GM04504 (cell line): ENCODE measurements at places on chromosomes 16 and 17.

- DNase-seq: no peak
Observed at GRCh38 chr17:68210570-68211315, 37.1 kb upstream of the AMZ2 start.

GRCh38 chr17:54882371-54882770 lies 18.3 kb upstream of the TOM1L1 start:
- DNase-seq: no peak

DNA sequence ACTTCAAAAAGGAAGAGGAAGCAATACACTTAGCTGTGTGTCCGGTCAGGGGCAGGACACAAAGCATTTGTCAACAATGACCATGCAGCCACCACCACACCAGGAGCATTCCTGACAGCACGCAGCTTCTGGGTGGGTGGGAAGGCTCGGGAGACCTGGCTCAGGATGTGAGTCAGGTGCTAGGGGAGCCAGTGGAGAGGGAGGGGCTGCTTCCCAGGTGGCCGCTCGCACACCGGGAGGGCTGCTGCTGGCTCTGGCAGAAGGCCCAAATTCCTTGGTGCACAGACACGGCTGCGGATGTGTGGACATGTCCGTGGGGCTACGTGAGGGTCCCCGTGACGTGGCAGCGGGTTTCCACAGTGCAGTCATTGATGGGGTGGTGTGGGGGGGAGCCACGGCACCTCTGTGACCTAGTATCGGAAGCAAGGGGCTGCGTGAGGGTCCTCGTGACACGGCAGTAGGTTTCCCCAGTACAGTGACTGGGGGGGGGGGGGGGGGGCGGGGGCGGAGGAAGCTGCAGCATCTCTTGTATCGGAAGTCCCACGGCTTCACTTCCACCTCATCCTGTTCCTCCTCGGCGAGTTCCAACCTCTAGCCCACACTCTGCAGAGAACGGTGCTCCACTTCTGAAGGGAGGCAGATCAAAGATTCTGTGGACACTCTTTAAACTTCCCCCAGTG lies 112.8 kb downstream of the ZNF778 start:
- no peak for DNase-seq

DNA sequence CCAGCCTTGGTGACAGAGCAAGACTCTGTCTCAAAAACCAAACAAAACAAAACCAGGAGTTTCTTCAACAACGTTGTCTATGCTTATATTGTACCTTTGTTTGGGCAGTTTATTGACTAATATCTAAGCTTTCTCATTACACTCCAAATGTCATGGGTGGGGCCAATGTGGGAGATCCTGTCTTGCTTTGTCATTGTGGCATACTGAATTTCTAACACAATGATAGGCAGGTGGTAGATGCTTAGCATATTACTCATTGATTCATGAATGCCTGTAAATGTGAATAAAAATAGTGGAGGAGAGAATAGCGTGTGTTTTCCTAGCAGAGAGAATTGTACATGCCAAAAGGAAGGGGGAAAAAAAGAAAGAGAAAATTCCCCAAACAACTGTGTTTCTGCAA lies 802.5 kb upstream of the EEF2KMT start:
- DNase-seq: no peak

DNA sequence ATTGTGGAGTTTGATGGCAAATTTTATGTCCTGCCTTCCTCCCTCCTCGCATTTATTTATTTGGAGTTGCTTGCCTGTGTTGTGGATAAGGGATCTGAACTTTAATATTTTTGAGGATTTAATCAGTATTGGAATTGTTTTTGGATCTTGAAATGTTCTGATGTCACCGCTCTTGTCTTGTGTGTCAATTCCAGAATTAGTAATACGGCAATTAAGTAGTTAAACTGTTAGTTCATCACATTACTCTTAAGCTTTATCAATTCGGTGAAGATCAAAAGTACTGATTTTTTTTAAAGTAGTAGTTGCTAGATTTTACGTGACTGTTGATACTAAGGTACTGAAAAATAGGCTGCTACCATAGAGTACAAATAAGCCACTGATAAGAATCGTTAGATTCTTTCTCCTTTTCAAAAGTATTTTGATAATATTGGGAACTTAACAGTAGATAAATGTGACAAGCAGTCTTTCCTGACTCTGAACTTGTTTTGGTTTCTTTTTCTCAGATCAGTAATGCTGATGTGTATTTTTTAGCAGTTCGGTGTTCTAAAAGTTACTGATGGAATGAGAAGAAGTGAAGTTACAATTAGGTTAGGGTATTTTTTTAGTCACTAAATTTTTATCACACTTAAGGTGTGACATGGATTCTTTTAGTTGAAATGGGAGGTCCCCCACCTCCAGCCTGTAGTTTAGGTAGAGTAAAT lies 2.0 kb downstream of the RBBP6 start:
- DNase-seq: no peak

- DNase-seq: no peak
Observed at GRCh38 chr16:30892670-30893416, 1.0 kb downstream of the BCL7C start.

GRCh38 chr17:55536205-55536604 lies 25.0 kb upstream of the SMIM36 start:
- no peak for DNase-seq

DNA sequence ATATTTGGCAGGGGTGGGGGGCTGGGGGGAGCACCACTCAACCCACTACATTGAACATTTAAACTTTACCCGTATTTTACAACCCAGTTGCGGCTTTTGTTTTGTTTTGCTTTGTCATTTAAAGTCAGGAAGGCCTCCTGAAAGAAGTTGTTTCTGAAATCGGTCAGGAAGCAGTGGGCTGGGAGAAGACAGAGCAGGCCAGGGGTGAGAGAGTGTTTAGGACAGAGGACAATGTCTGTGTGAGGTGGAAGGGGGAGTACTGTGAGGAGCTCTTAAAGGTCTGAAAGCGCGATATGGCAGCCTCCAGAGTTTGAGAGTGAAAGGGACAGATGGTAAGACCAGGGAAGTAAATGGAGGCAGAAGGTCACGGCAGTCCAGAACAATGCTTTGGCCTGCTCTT lies 6.1 kb upstream of the WFIKKN2 start:
- no peak for DNase-seq

- no peak for DNase-seq
Observed at GRCh38 chr17:48023400-48024148, 14.0 kb downstream of the COPZ2 start.

- DNase-seq: no peak
Observed at GRCh38 chr17:79188048-79188447, 113.4 kb downstream of the ENGASE start.

- DNase-seq: no peak
Observed at GRCh38 chr16:78118469-78119025, 19.1 kb downstream of the WWOX start.

DNA sequence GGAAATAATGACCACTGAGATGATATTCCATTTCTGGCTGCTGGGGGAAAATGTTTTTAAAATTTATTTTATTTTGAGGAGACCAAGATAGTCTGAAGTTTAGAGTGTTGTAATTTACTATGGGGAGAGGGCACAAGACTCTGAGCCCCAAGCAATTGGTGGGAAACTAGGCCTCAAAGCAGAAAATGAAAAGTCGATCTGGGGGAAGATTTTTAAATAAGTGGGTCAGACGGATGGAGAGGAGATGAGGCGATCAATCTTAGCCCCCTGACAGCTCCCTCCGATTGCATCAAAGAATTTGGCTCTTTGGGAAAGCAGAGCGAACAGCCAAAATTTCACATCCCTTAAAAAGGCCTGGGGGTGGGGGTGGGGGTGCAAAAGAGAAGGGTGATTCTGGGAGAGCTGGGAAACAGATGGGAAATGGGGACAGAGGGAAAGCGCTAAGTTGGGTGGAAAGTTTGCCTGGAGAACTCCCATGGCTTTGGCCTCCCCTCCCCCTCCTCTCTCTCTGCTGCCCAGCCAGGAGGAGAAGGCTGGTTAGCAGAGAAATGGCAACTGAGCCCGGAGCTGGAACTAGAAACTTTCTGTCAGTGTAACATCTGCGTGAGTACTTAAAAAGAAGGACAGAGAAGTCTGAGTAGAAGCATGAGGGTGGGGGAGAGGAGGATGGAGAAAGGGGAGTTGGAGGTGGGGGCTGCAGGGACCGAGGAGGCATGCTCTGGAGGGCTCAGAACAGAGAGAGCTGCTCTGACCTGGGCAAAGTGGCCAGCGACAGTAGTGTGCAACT lies 1.4 kb upstream of the HOXB2 start:
- no peak for DNase-seq

GRCh38 chr16:3327514-3327913 lies 22.2 kb downstream of the ZNF75A start:
- DNase-seq: no peak

DNA sequence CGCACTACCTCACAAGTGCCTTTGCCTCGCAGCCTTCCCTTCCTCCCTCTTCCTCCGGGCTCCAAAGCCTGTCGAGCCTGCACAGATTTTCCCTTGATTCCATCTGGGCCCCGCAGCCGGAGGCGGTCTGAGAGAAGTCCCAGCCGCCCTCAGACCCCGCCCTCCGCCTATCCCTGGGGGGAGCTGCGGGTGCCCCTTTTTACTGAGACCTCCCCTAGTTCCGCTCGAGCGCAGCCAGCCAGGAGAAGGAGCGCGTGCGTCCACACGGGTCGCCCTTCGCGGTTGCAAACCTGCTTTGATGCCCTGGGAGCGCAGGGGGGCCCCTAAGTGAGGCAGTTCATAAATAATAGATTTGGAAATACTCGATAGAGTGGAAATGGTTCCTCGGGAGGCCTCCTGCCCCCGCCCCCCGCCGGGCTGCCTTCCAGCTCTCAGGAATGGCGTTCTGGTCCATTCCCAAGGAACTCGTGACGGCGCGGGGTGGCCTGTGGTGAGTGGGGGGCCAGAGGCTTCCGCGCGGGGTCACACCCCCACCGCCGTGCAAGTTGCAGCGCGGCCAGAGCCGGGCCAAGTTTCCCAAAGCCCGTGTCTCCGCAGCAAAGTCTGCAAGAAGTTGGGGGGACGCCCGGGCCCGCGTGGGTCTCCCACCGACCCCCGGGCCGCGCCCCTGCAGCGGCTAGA lies 610 bp downstream of the C16orf74 start:
- no peak for DNase-seq

GRCh38 chr17:17778308-17779014 lies 58.3 kb downstream of the SREBF1 start:
- no peak for DNase-seq

GRCh38 chr17:1940810-1941185 lies 84.3 kb downstream of the RTN4RL1 start:
- DNase-seq: no peak

DNA sequence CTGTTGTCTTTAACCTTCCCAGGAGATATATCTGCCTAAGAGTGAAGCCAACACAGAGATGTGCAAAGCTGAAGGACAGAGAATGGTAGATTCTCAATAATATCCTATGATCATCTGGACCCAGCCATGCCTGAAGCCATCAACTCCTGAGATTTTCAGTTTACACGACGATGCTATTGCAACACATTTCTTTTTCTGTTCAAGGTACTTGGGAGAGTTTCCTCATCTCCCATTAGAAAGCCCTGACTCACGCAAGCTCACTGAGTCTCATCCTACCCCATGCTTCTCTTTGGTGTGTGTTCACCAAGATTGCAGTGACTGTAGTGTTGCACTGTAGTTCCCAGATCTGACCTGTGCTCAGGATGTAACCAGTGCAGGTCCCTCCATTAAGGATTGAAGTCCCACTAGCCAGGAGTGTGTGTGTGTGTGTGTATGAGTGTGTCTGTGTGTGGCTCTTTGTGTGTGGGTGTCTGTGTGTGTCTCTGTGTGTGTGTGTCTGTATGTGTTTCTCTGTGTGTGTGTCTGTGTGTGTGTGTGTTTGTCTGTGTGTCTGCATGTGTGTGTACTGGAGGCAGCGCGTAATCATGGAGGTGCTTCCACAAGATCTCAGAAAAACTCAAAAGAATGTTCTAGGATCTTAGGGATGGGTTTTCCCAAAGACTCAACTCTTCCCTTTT lies 15.5 kb downstream of the CES1 start:
- DNase-seq: no peak

- no peak for DNase-seq
Observed at GRCh38 chr16:35431829-35432663, 1972.6 kb downstream of the TP53TG3F start.

GRCh38 chr16:22267764-22268163 lies 29.4 kb upstream of the POLR3E start:
- no peak for DNase-seq

DNA sequence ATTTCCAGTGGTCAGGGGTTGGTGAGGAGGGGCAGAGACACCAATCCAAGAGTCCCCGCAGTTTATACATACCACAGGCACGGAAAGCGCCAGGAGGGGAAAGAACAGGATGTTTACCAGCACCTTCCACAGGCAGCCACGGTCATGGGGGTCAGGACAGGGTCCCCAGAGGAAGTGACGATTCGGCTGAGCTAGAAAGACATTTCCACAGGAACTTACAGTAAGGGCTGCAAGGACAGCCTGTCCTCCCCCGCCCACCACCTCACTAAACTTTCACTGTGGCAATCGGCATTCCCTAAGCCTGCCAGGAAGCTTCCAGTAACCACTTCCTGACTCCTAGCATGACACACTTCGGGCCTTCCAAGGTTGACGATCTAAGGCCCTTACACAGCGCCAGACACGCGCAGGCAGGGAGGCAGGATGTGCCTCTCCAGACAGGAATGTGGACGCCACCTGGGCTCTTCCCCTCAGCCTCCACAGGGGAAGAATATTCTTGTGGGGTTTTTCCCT lies 1.2 kb upstream of the MT2A start:
- peak; percentile 97 for DNase-seq

GRCh38 chr17:10197721-10198508 lies 491 bp downstream of the GAS7 start:
- DNase-seq: no peak

DNA sequence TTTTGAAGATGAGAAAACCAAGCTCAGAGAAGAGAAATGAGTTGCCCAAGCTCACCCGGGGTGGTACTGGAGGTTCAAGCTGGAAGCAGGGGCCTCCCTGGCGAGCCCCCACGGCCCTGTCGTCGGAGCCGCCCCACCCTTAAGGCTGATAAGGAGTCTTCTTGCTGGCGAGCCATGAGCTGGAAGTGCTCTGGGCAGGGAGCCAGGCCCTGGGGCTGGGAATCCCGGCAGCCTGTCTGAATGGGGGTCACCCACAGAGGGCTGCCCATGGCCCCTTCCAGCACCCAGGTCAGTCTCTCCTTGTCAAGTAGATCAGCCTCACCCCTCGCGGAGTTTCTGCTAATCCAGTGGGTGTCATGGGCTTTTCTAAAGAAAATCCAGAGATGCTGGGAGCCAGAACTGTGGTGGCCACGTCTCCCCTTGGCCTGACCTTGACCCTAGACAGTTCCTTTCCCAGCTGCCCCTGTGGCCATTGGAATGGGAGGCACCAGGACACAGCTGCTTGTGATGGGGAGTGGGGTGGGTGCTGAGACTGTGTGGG lies 1.2 kb upstream of the P2RX1 start:
- DNase-seq: no peak

DNA sequence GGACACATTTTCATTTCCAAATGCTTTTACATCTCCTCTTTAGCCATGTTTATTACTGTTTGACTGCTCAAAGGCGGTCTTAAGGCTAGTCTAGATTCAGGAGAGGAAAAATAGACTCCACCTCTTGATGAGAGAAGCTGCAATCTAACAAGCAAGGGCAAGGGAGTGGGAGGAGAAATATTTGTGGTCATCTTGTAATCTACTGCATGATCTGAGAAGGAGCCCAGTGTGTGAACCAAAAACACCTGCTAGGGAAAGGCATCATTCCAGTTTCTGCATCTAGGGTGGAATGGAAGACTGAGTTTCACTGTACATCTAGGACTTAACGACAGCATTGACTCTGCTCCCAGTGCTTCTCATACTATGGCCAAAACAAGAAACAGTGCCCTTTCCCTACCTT lies 232.2 kb upstream of the HS3ST3A1 start:
- DNase-seq: no peak

- no peak for DNase-seq
Observed at GRCh38 chr17:49191409-49191916, 18.9 kb downstream of the GNGT2 start.
